Activated gamma-delta T cell treated with Interleukin-2 at 50 U/mL for 16 hours (primary cell): ENCODE measurements at places on chromosomes 5 and 9.

DNA sequence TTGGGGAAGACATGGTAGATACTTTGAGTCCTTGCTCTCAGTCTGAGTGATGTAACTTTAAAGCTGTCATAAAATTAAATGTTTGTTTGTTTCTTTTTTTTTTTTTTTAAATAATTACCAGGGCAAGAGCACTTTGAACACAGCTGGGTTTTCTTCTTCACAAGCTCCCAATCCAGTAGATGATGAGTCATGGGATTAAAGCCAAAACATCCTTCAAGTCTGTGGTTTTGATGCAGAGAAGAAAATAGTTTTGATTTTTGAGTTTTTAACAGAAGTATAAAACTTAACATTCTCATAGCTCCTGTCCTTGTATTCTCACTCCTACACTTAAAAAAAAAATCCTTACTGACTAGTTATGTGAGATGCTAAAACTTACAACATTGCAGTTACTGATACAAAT is 34.8 kb upstream of the IL31RA start:
- no peak for DNase-seq

GRCh38 chr5:17395106-17395880 is 102.7 kb upstream of the TAF11L2 start:
- DNase-seq: no peak

DNA sequence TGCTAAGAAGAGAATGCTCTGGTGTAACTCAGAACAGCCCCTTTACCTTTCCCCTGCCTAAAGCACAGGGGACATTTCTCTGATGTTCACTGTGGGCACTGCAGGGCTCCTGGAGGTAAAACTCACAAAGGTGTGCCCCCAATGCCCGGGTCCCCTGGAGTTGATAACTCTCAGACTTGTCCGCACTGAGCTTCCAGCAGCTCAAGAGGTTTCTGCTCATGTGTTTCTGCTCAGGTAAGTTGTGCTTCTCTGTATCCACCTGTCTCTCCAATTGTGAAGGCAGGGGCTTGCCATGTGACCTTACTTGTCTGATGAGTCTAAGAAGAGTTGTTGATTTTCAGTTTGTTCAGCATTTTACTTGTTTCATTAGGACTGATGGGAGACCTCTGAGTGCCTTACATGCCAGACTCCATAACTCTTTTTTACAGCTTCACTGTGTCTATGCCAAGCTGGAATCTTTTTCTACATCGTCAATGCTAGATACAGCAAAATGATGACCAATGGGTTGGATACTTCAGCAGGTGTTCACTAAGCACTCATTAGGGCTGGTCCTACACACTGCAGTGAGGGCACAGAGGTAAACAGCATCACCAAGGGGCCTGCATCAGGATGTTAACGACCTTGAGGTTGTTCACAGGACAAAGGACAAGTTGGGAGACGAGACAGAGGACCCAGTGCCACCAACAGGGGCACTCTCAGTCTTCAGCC is 56.4 kb downstream of the MRPL36 start:
- DNase-seq: no peak

GRCh38 chr9:2157277-2158110 is 142.3 kb downstream of the SMARCA2 start:
- DNase-seq: peak; percentile 5

DNA sequence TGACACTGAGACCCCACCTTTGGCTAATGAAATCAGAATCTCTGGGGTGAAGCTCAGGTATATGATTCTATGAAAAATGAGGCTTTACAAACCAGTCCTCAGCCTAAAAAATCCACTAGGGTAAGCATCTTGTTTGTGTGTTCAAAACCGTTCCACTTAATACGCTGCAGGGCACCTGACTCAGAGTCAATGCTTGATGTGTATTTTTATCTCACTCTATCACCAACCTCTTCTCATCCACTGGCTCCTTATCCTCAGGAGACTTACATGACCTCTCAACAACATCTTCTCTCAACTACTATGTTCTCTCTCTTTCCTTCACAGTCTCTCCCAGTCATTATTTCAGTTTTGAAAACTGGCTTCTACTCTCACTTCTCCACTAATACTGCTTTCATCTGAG is 153.3 kb upstream of the KCNN2 start:
- no peak for DNase-seq

DNA sequence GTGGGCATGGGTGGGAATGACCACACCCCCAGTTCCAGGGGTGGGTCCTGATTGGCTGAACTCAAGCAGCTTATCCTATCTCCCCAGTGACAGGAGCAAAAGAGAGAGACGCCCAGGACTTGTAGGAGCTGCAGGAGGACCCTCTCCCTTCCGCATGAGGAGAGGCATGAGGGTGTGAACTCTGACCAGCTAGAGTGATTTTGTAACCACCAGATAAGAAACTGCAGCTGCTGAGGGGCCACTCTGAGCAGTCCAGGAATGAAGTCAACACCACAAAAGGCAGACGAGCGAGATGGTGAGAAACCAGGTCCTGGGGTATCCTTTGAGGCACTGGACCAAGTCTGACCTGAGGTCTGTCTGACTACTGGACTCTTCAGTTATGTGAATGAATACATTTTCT is 521.9 kb downstream of the BNC2 start:
- no peak for DNase-seq

DNA sequence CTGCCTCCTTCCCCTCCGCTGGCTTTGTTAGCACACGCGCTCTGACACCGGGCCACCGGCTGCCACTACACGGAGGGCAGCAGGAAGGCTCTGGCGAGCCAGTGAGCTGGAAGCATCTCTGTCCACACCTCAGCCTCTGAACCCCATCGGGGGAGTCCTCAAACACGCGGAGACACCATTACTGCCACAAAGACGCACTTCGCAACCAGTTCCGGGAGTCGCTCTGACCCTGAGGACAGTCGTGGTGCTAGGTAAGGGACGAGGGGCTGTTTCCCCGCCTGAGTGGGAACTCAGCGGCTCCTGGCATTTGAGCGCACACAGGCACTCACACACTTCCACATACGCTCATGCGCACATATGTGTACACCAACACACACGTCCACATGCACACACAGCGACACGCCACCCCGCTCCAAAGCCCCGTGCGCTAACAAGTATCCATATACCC is 160.0 kb downstream of the C9orf152 start:
- DNase-seq: peak; percentile 6

GRCh38 chr5:52469835-52470234 is 317.9 kb upstream of the ITGA1 start:
- DNase-seq: no peak

DNA sequence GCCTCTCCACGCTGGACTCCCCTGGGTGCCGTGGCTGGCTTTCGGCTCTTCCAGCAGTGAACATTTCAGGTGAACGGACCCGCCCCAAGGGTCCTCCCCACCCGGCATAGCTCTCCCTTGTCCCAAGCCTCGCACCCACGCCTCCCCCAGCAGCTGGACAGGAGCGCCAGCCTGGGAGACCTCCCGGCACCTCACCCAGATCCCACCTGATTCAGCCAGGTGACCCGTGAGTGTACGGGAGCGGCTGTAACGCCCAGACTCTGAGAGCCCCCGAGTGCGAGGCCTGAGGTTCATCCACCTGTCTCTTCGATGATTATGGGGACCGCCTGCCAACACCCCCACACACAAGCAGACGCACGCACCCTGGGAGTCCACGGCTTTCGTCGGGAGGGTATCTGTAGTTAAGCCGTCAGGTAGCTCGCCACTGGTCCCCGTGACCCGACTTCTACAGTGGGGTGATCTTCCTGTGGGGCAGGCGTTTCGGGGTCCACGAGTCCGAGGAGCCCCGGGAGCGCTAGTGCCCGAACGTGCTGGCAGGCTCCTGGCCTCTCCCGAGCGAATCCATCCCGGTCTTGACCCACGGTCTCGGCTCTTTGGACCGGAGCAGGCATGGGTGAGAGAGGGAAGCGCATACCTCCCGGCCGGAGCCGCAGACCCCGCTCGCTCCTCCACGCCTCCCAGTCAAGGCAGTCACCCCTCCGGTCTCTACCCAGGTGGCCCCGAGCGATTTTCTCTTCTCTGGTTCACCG is 14.9 kb downstream of the TRIM7 start:
- DNase-seq: no peak

DNA sequence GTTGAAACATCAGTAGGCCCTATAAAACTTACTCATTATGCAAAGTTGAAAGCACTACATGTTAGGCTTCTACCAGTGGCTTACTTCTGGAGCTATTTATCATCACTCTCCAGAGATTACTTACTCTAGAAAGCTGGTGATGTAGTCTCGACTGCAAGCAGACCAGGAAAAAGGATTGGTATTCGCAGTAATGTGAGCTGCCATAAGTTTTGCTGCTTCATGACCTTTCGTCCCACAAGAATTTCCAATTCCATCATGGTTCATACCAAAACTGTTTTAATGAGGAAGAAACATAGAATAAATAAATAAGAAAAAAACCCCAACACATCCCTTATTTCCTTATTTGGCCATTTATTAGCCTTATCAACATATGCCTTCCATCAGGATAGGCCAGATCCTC is 181.9 kb downstream of the ADAMTS6 start:
- DNase-seq: no peak

GRCh38 chr5:140548300-140548688 is 832 bp downstream of the EIF4EBP3 start:
- DNase-seq: no peak

DNA sequence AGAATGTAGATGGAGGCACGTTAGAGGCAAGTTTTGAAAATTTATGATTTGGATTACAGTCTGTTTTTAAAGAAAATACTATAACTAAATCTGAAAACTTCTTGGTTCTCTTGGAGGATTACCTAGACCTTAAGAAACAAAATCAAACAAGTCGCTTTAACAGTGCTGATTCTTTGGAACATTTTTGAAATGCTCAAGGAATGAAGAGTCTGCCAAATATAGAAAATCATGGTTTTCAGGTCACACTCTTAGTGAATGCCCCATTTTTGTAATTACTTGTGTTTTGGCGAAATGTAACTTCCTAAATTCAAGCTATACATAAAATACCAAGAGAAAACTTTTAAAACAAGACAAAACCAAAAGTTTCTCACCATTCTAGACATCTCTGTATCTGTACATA is 93.2 kb downstream of the EQTN start:
- DNase-seq: no peak

GRCh38 chr9:134915046-134915985 is 2.4 kb downstream of the FCN1 start:
- no peak for DNase-seq

GRCh38 chr9:121292801-121293241 is 24.9 kb downstream of the GSN start:
- no peak for DNase-seq
